ENCODE measurements at places on chromosomes 7 and 10. TPM values are rescaled to one million over a fixed set of nuclear protein-coding genes. Genes with fewer than 3 reads are reported as not detected.

Gene SEMA4G
- total RNA-seq, result 13.9 TPM

Gene LIPN
- 0.09 TPM for total RNA-seq

Gene CYP3A4
- 138 TPM for total RNA-seq

Gene GATA3
- total RNA-seq, result 0.09 TPM

Gene C10orf62
- total RNA-seq, result 3.0 TPM

Gene GHRHR
- total RNA-seq, result 0.50 TPM

Gene PRLHR
- 0.08 TPM for total RNA-seq

Gene RELN
- 39.3 TPM for total RNA-seq

Gene TRPV5
- total RNA-seq, result under 0.01 TPM

Gene ITGA8
- total RNA-seq, result 1.0 TPM

Gene HOXA2
- total RNA-seq, result 0.08 TPM

Gene SLC39A12
- 0.08 TPM for total RNA-seq

Gene FRMPD2
- 0.28 TPM for total RNA-seq

Gene NEURL1
- total RNA-seq, result 0.17 TPM

Gene HOXA11
- total RNA-seq, result not detected

Gene SPDYE5
- total RNA-seq, result not detected

Gene TCAF2
- 0.19 TPM for total RNA-seq

Gene SH2D4B
- 0.19 TPM for total RNA-seq

Gene NPSR1
- total RNA-seq, result not detected

Gene HYAL4
- not detected for total RNA-seq

Gene LRRD1
- not detected for total RNA-seq

Gene SSMEM1
- total RNA-seq, result not detected

Gene VGF
- total RNA-seq, result not detected

Gene LSM8
- total RNA-seq, result 37.0 TPM

Gene SYT15B
- 0.14 TPM for total RNA-seq

Gene TACC2
- 1.5 TPM for total RNA-seq

Gene GBX1
- not detected for total RNA-seq

Gene SFTPD
- total RNA-seq, result 0.17 TPM

Gene MMP21
- 0.17 TPM for total RNA-seq

Gene DOCK1
- 10.0 TPM for total RNA-seq

Gene KLLN
- 0.42 TPM for total RNA-seq

Gene VPS37D
- total RNA-seq, result 3.3 TPM

Gene TAS2R4
- 3.2 TPM for total RNA-seq

Gene OPALIN
- not detected for total RNA-seq

Gene INA
- total RNA-seq, result not detected

Gene EPHB6
- 2.1 TPM for total RNA-seq

Gene TFR2
- total RNA-seq, result 358 TPM

Gene CLDN12
- total RNA-seq, result 23.6 TPM

Gene ABLIM1
- total RNA-seq, result 31.3 TPM

Gene DNA2
- 17.5 TPM for total RNA-seq

Gene CLDN3
- 21.1 TPM for total RNA-seq

Data from liver (tissue), 10 donors.